ENCODE measurements at places on chromosomes 5 and 9. TPM values are rescaled to one million over a fixed set of nuclear protein-coding genes. Genes with fewer than 3 reads are reported as not detected.

The SMAD5 gene
- 28.0 TPM for total RNA-seq

The SLC6A7 gene
- total RNA-seq: not detected

The ZNF483 gene
- total RNA-seq: 0.48 TPM

The JMY gene
- 3.1 TPM for total RNA-seq

The LECT2 gene
- not detected for total RNA-seq

The OTP gene
- total RNA-seq: 0.09 TPM

The CTSV gene
- 14.1 TPM for total RNA-seq

The PRSS3 gene
- total RNA-seq: 8.7 TPM

The OLFML2A gene
- 31.4 TPM for total RNA-seq

The RIGI gene
- total RNA-seq: 2.5 TPM

The AQP7 gene
- total RNA-seq: 0.25 TPM

The ELAVL2 gene
- total RNA-seq: 0.04 TPM

The CCNO gene
- total RNA-seq: 7.5 TPM

The PDE6A gene
- total RNA-seq: 0.22 TPM

The TRPM3 gene
- total RNA-seq: not detected

The AUH gene
- total RNA-seq: 9.9 TPM

The POU4F3 gene
- 0.08 TPM for total RNA-seq

The CAMK2A gene
- total RNA-seq: 0.69 TPM

The ORM2 gene
- not detected for total RNA-seq

The SCAI gene
- 1.7 TPM for total RNA-seq

The FYB1 gene
- total RNA-seq: 11.5 TPM

The OR1L4 gene
- not detected for total RNA-seq

The SLC1A3 gene
- total RNA-seq: 0.05 TPM

The STING1 gene
- total RNA-seq: 0.94 TPM

The HSD17B3 gene
- not detected for total RNA-seq

The DCTN3 gene
- 109 TPM for total RNA-seq

The C5orf58 gene
- not detected for total RNA-seq

The PTGDS gene
- total RNA-seq: 1.4 TPM

The TTC16 gene
- 0.05 TPM for total RNA-seq

The LCP2 gene
- total RNA-seq: not detected

The RLN2 gene
- 0.28 TPM for total RNA-seq

The UGT3A1 gene
- not detected for total RNA-seq

The IL33 gene
- 0.61 TPM for total RNA-seq

The GMCL2 gene
- not detected for total RNA-seq

The COL23A1 gene
- total RNA-seq: not detected

The FAM170A gene
- not detected for total RNA-seq

The ENTPD2 gene
- total RNA-seq: 4.7 TPM

The TMEM252 gene
- total RNA-seq: not detected

The MLANA gene
- not detected for total RNA-seq

The KIF12 gene
- total RNA-seq: 1.8 TPM

The PCDHA4 gene
- 1.8 TPM for total RNA-seq

The CNTNAP3B gene
- 15.0 TPM for total RNA-seq

The NUP155 gene
- total RNA-seq: 20.5 TPM

The GRIN1 gene
- 0.11 TPM for total RNA-seq

The DIPK1B gene
- 6.1 TPM for total RNA-seq

The BAAT gene
- total RNA-seq: 0.31 TPM

The FAT2 gene
- total RNA-seq: 0.01 TPM

The FREM1 gene
- not detected for total RNA-seq

The ZFP37 gene
- 1.4 TPM for total RNA-seq

The DPYSL3 gene
- total RNA-seq: 18.3 TPM

Measured in A549 treated with AZD2906 at 1 μM for 4 hours (cell line).